ENCODE measurements at places on chromosomes 3 and 15.
A peak's percentile ranks its signal among the peaks of the same experiment; 100 is the strongest.

GRCh38 chr3:17121336-17121735 lies 236.6 kb downstream of the PLCL2 start:
- no peak for DNase-seq

DNA sequence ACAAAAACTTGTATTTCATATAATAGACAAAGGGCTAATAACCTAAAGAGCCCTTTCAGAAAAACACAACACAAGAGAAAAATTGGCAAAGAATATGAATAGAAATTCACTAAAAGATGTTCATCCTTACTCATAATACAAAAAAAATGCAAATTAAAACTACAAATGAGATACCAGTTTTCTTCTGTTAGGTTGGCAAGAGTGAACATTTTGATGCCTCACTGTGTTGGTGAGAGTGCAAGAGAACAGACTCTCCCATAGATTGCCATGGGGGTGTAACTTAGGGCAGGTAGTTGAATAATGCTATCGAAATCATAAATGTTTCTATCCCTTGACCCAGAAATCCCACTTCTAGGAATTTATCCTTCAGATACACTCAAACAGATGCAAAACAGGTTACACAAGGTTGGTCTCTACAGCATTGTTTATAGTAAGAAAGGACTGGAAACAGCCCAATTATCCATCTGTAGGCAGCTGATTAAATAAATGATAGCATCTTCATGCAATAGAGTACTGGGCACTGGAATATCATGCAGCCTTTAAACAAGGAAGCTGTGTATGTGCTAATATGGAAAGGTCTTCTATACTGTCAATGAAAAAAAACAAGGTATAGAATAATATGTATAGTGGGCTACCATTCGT lies 146.3 kb downstream of the TLE3 start:
- no peak for DNase-seq

DNA sequence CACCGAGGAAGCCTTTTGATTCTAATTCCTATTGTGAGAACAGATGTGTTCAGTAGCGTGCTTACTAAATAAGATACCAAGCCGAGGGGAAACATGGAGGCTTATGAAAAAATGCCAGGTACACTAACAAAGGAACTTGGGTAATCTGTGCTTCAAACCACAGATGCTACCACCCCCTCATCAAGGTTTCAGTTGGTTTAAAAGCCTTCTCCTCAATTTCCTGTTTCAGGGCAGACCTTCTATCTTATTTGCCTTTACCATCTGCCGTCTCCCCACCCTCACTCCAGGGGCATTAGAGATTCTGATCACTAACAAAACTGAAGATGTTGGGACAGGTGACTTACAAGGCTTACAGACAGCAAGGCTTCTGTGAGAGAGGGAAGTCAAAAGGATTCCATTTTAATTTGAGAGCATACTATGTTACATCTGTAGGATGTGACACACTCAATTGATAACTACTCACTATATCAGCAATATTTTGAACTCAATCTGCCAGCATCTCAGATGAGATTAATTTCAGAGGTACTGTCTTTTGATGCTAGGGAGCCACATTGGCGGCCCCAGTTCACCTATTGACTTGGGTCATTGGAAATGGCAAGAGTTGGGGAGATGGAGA lies 60.6 kb upstream of the PLCL2 start:
- no peak for DNase-seq

DNA sequence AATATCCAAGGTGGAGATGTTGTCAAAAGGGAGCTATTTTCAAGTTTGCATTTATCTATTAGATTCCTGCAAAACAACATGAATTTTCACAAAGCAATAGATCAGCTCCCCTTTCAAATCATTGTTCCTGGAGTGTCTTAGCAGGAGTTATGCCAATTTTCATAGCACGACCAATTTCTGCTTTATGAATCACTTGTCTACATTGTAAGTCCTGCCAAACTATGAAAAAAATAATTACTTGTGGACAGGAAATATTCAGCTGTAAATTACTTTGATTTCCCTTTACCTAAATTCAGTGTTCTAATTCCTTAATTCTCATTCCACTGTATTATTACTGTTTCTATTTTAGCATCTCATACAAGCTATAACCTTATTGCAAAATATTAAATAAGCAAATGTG lies 1289.6 kb downstream of the NSUN3 start:
- DNase-seq, result no peak

DNA sequence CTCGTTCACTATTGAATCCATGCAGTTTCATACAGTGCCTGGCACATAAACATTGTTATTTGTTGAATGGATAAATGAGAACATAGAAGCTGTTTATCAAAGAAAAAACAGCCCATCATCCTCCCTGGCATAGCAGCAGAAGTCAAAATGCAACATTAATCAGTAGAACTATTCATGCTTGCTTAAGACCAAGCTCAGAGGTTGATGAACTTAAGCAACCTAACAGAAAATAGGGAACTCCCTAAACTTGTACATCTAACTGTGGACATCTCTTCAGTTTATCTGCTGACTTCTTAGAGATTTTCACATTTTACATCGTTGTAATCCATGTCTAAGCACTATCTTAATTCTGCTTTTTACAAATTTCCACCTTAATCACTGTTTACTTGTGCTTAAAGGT lies 29.2 kb downstream of the SENP8 start:
- peak; percentile 31 for DNase-seq

- DNase-seq, result peak; percentile 39
These were observed 259.8 kb upstream of the WNT5A start for GRCh38 chr3:55746808-55747413.

GRCh38 chr3:195895861-195896360 lies 12.4 kb downstream of the TNK2 start:
- peak; percentile 87 for DNase-seq

DNA sequence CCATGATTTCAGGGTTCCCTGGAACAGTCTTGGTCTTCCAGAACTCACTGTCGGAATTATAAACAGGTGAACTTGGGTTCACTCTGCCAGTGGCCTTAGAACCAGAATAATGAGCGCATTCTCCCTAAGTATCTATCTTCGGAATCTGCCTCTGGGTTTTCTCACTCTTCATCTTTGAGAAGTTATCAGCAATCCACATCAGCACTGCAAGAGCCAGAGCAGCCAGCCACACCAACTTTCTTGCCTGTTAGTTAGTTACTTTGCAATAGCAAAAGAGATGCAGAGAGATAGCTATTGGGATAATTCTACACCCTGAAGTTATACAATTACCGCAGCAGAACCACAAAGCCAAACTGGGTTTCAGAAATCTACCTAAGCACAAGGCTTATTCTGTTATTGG lies 25.8 kb downstream of the GLB1 start:
- DNase-seq, result no peak

- DNase-seq, result no peak
These were observed 5.5 kb downstream of the GFM1 start for GRCh38 chr3:158649791-158650190.

GRCh38 chr15:77959432-77959879 lies 118.1 kb downstream of the TBC1D2B start:
- DNase-seq, result peak; percentile 80

All from suppressor macrophage treated with lipopolysaccharide for 1 hour (primary cell).